G401 (cell line): ENCODE measurements at places on chromosomes 2 and 18. TPM values are rescaled to one million over a fixed set of nuclear protein-coding genes. Genes with fewer than 3 reads are reported as not detected.

PROM2 gene
- total RNA-seq, result 0.03 TPM in 1 of 2 replicates, not detected in the other

ING5 gene
- total RNA-seq, result 21.6 and 65.8 TPM in 2 replicates

EPG5 gene
- 4.6 and 5.8 TPM in 2 replicates for total RNA-seq

PLGLB2 gene
- not detected in 2 replicates for total RNA-seq

- DNase-seq, result no peak
Measured at GRCh38 chr2:37602040-37602439, 69.4 kb downstream of the CDC42EP3 start.

DNA sequence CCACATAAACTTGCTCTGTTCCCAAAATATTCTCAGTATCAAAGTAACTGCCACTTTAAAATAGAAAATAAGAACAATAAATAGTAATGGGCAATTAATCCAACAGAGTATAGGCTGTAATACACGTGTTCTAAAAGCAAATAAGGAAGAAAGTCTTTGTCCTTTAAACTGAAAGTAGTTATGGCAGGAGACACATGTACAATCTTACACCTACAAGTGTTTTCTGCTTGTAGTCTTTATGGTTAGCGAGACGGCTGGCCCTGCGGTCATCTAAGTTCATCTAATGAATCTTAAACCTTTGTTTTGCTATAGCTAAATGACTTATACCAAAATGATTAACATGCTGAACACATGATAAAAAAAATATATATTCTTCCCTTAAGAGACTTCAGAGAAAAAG is 32.4 kb downstream of the CYB5A start:
- no peak for DNase-seq

DNA sequence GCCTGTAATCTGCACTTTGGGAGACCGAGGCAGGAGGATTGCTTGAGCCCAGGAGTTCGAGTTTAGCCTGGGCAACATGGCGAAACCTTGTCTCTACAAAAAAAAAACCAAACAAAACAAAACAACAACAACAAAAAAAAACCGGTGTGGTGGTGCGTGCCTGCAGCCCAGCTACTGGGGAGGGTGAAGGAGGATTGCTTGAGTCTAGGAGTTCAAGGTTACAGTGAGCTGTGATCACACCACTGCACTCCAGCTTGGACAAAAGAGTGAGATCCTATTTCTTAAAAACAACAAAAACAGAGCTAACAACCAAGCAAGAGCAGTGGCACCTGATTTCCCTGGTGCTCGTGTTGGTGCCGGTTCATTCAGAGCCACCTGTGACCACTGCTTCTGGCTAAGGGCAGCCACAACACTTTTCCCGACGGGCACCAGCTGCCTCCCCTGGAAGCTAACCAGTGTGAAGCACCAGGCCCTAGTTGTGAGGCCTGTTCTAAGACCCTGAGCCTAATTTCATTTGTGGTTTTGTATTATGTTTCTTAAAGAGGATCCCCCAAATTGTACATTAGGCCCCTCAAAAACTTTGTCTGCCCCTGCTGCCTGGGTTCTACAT is 1.3 kb downstream of the AOX1 start:
- DNase-seq, result no peak

DNA sequence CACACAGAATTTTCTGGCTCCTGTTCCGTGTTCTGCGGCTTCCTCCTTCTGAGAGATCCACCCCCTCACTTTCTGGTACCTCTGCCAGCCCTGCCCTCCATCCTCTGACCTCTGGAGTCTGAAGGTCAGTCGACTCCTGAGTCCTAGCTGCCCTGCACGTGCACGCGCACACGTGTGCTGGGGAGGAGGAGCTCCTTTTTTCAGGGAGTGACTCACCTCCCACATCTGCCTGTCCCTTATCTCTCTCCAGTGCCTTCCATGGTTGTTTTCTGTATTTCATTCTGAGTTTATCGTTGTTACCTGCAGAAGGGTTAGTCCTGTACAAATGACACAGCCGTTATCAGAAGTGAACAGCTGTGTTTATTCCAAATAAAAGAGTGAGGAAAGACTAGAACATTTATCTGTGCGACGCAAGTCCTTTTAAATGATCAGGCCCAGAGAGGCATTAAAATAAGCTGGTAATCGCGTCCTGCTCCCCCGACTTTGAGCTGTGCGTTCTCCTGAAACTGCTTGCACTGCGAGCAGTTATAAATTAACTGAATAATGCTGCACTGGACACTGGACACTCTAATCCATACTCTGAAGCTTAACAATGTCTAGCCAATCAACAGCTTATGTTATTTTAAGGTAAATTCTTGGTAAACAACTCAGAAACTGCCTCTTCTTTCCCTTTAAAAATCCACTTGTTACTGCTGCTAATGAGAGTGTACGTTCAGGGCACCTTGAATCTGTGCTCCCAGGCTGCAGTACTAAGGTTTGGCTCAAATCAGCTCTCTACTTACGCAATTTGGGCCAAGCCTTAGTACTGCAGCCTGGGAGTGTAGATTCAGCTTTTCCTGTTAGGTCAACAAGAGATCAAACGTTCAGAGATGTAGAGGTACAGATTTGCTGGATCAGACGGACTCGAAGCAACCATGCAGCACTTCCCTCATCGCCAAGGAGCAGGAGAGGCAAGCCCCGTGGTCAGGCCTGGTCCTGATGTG is 72.5 kb downstream of the GALR1 start:
- no peak for DNase-seq

GRCh38 chr2:220198896-220199295 is 571.5 kb downstream of the SLC4A3 start:
- DNase-seq, result no peak

DNA sequence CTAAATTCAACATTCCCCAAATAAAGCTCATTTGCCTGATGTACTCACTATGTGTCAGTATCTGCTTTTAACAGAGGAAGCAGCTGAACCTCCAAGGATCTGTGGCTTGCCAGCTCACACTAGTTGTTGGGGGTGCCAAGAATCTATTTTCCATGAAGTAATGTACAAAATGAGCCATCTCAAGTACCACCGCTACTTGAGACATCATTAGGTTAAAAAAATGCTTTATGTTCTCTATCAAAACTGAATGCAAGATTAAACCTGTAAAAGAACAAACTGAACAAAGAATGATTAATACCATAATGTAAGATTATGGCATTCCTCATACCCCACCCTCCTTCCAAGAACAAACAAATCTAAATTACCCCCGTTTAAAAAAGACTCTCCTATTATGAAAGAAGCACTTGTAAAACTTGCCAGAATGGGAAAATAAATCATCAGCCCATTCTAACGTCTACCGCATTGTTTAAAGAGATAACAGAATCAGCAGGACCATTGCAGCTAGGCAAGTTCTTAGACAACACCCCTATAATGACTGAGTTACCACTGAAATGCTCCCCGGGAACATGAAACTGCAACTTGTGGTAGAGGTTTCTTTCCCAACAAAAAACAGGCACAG is 471.6 kb downstream of the DLGAP1 start:
- DNase-seq, result peak; percentile 37

GRCh38 chr2:178531168-178531567 is 50.9 kb downstream of the PLEKHA3 start:
- no peak for DNase-seq
